ENCODE measurements at places on chromosomes 6 and 20.

DNA sequence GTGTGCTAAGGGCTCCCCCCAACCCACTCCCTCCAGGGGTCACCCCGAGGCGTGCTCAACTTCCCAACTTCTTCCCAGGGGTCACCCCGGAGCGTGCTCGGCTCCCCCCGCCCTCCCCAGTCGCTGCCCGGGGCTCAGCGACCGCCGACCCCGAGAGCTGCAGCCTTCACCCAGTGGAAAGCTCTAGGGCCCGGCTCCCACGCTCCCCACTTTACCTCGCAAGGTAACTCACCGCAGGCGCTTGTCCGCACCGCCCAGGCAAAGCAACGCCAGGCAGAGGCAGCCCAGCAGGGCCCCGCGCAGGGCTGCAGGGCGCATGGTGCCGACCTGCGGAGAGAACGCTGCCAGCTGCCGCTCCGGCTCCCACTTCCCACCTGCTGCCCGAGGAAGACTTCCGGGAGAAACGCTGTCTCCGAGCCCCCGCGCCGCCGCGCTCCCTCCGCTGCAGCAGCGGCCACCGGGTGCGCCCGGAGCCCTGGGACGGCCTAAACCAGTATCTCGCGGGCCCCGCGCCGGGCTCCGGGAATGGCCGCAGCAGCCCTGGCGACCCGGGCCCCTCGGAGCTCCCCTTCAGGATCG lies 396 bp downstream of the RNASET2 start:
- no peak for DNase-seq

- DNase-seq, result no peak
These were observed 23.5 kb downstream of the PLEKHG1 start for GRCh38 chr6:150622941-150623874.

DNA sequence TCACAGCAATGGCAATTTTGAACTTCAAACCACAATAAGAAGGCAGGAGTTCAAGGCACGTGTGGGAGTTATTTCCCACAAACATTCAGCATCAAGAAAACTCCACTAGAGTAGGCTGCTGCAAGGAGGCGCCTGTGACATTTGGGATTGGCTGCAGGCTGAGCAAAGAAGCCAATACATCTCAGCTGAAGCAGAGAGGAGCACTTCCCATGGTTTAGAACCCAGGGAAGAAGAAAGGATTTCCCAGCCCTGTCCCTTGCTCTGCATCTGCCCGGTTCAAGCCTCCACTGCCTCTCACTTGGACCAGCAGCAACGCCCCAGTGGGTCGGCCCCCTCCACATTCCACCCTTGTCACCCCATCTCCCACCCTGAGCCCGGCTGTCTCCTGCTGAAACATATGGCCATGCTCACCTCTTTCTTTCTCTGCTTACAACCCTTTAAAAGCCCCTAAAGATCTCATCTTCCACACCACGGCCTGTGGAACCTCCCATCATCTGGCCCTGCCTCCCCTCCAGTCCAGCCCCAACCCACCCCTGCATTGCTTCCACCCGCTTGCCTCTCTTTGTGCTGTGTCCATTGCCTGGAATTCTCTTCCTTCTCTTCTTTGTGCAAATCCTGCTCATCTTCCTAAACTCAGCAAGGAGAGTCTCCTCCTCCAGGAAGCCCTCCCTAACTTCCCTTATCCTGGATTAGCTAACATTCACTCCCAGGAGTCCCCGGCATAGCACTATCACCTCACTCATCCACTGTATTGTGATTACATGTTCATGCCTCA lies 128.3 kb downstream of the ANKRD60 start:
- no peak for DNase-seq

- no peak for DNase-seq
These were observed 9.9 kb downstream of the AKIRIN2 start for GRCh38 chr6:87692086-87692485.
